AG08395 (cell line): ENCODE measurements at places on chromosomes 12 and 14.

GRCh38 chr14:75568791-75569190 is 9.6 kb upstream of the FLVCR2 start:
- DNase-seq, result no peak

DNA sequence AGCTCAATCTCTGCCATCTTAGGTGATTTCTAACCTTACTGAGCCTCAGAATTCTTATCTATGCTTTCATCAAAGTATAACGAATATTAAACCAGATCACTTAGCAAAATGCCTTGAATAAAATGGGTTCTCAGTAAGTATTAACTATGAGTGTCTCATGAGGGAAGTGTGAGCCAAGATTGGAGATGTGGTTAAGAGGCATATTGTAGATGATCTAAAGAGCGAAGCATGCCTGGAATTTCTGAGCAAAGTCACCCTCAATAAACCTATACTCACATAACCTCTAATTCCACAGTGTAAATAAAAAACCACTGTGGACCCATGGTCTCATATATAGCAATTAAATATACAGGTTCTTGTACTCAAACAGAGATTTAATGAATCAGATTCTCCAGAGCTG is 193.1 kb upstream of the FSCB start:
- no peak for DNase-seq

DNA sequence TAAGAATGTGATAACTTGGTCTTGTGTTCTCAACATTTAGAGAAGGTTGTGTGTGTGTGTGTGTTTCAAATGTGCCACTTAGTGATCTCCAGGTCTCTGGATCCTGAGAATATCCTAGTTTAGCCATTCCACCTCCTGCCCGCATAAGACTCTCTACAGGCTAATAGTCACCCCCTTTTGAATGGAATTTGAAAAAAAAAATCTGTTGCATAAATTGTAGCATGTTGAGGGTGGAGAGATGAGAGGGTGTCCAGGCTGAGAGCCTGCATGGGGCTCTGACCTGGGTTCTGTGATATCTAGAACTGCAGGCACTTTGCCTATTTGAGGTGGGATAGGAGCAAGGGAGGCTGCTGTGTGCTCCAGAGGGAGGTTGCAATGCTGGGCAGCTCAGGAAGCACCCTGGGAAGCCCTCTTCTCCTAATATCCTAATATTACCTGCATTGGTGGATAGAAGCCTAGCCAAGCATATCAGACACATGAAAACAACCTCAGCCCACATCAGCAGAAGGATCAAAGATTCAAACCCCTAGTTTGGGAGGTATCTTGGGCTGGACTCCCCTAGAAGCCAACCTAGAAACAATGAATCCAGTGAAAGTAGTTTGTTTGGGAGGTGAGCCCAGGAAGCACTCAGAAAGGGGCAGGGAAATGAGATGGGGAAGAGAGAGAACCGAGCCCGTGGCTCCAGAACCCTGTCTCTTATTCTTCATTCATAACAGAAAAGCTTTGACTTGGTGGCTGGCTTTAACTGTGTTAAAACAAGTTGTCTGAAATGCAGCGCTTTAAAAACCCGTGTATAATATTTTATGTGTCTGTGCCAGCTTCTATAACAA is 35.6 kb upstream of the RBM19 start:
- no peak for DNase-seq

- no peak for DNase-seq
Measured at GRCh38 chr12:20487519-20487918, 119.2 kb downstream of the PDE3A start.

DNA sequence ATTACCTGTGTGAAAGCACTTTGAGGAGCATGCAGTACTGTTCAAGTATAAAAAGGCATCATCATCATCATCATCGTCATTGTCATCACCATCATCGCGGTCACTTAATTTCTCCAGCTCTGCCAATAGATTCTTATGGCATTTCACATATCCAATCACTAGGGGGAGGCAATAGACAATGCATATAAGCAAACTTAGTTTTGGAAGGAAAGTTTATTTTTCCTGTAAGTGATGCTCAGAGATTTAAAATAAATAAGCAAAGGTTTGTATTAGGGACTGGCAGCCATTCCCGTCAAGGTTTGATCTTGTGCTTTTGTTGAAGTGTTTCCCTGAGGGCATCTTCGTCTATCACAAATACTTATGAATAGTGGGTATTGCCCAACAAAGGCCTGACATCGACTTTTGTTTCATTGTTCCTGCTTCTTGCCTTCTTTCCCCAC is 127.4 kb downstream of the KTN1 start:
- DNase-seq, result peak; percentile 67

DNA sequence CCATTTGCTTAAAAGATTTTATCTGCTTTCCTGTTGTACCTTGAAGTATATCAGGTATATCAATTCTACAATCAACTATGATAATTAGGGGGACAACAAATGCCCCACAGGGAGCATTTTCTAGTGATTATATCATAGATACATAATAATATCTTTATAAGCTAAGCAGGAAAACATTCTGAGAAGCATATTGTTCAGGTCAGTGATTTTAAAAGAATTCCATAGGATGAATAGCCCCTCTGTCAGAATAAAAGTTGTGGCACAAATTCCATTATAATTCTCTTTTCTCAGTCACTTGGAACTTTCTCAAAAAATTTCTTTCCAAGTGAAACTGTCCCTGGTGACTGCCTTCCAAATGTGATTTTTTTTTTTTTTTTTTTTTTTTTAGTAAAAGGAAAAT is 32.9 kb upstream of the HMGA2 start:
- DNase-seq, result no peak

- DNase-seq, result no peak
Measured at GRCh38 chr14:97948841-97949240, 1151.7 kb downstream of the VRK1 start.

- no peak for DNase-seq
Measured at GRCh38 chr12:79455286-79455685, 235.5 kb downstream of the PAWR start.

GRCh38 chr14:94334872-94335271 is 11.7 kb upstream of the SERPINA6 start:
- DNase-seq, result no peak

- DNase-seq, result peak; percentile 12
Measured at GRCh38 chr14:85444635-85445034, 85.3 kb upstream of the FLRT2 start.

DNA sequence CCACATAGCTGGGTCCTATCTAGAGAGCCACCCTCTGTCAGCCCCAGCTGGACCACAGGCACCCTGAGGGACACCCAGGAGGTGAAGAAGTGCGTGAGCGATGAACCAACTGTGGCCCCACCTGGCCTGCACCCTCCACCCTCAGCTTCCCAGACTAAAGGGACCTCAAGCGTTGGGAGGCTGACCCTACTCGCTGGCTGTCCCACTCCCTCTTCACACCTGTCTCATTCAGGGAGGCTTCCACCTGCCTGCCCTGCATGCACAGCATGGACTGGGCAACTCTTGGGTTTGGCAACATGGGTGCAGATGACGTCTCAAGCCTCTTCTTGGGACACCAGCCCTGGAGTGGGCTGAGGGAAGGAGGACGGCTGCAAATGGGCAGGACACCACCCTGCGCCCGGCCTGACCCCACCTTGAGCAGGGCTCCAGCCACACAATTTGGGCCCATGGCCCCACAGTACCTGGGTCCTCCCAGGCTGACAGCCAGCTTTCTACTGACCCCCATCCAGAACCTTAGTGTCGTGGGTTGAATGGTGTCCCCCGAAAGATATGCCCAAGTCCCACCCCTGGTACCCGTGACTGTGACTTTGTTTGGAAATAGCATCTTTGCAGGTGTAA is 2.1 kb downstream of the TMEM179 start:
- no peak for DNase-seq

DNA sequence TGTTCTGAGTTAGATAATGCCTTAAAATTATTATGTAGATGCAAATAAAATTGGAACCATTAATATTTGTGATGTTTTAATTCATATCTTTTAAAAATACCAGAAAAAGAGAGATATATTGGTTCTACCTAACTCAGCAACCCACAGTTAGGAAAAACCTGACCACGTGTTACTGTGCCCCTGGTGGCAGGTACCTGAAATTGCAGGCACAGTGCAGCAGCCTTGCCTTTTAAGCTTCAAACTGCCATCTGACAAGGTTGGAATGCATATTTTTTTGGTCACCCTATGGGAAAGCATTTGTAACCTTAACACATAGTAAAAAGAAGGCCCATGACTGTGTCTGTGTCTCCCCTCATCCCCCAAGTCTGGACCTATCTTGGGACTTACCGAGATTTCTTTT is 109.4 kb upstream of the NOS1 start:
- no peak for DNase-seq

DNA sequence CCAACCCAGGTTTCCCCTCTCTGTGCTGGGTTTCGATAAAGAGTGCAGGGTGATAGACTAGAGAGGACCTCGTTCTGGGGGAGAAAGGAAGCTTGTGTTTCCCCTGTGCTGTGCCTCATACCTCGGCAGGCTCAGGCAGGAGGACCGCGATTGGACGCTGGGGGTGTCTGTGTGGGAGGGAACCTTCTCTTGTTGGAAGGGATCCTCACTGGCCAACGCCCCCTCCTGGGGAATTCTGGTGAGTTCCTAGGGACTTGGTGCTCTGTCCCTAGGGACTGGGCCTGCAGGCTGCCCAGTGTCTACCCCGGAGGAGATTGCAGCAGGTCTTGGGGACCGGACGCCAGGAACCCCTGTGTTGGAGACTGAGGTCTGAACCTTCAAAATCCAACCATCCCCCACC is 157.4 kb upstream of the PRMT8 start:
- no peak for DNase-seq

DNA sequence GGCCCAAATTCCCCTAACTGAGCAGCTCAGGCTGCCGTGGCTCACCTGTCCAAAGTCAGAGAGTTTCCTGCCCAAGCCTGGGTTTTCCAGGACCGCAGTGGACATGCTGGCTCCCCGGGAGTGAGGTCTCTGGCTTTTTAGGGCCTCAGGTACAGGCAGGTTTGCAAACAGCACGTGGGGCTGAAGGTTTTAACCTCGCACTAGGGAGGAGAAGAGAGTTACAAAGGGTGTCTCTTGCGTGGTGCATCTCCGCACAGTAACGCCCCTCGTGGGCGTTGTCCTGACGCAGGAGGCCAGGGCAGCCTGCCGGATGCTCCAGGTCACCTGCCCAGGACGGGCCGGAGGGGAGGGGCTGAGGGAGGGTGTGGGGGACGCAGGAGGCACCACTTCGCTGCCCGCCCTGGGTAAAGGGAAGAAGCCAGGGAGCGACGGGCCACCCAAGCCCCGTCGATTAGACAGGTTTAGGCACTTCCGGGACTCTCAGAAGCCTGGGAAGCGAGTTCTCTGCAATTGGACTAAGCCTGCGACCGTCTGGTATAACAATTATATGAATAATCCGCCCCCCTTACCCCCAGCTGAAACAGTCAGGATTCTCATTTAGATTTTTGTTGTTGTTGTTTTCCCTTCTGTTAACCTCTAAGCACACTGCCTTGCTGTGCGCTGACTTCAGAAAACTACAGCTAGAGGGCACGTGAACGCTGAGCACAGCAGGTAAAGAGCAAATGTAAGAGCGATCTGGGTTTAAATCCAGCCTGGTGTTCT is at the start of gene PAH:
TSS of gene PAH (minus strand) at position 219 of the 762 bp plus-strand sequence. CDS start at position 105, 114 bp downstream.
- DNase-seq, result no peak

DNA sequence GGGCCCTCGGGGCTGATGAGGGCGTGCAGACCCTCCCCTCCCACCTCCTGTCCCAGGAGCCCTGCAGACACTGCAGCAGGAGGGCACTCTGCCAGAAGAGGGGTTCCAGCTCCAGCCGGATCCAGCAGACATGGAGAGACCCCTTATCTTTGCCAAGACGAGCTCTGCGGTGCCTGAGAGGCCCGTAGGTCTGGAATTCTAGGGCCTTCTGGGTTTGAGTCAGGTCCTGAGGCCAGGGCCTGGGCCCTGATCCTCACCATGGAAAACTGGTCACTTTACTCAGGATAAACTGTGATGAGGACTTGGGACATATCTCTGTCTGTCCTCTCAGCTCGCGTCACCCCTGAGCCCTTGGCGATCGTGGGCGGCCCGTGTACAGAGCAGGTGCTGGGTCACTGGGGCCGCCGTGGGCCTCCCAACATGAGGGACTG is 13.8 kb downstream of the MEG3 start:
- DNase-seq, result no peak

- no peak for DNase-seq
Measured at GRCh38 chr12:67792185-67792584, 143.6 kb downstream of the DYRK2 start.

DNA sequence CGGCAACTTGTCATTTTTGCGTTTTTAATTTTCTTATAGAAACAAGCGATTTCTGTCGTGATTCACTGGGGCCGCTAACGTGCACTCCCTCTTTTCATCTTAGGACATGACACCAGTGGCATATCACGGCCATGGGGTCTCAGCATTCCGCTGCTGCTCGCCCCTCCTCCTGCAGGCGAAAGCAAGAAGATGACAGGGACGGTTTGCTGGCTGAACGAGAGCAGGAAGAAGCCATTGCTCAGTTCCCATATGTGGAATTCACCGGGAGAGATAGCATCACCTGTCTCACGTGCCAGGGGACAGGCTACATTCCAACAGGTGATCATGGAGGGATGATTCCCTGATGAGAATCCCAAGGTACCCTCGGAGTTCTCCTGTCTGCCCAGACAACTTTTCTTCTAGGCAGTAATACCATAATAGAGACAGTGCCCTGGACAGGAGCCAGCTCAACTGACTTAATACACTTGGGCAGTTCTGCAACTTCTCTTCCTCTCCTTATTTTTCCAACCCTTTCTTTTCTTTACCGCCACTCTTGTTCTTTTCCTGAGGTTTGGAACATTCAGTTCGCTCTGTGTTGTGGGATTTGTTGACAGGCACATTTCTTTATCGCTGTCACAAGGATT is 821 bp downstream of the TMEM106C start:
- DNase-seq, result no peak

DNA sequence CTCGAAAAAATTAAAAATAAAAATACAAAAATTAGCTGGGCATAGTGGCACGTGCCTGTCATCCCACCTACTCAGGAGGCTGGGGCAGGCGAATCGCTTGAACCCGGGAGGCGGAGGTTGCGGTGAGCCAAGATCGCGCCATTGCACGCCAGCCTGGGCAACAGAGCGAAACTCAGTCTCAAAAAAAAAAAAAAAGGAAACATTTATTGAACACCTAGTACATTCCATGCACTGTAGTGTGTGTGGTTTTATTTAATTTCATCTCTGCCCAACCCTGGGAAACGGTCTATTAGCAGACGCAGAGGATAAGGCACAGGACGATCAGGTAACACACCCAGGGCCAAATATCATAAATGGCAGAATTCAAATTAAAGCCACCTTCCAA is 35.8 kb upstream of the SINHCAF start:
- no peak for DNase-seq

DNA sequence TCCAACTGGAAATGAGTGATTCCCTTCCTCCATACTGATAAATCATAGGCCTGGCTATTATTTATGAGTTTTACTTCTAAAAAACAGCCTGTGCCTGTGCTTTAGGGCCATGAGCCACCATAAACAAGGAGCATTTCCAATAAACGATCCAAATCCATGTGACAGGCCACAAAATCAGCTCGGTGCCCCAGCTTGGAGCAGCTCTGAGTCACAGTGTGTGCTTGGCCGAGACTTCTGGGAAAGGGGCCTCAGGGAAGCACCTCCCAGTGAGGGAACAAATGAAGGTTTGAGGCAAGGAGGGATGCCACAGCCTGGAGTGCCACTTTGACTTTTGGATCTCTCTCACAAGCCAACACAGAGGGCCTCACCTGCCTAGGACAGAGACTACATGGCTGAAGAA is 190.4 kb downstream of the NTF3 start:
- no peak for DNase-seq

- DNase-seq, result no peak
Measured at GRCh38 chr14:65077318-65077717, 25.0 kb downstream of the MAX start.

GRCh38 chr14:55316564-55316963 is 45.3 kb downstream of the FBXO34 start:
- no peak for DNase-seq

GRCh38 chr14:63972323-63972932 is 119.6 kb downstream of the SYNE2 start:
- DNase-seq, result no peak
